SHP77 (cell line): ENCODE measurements at places on chromosomes 11 and 22.

- DNase-seq = no peak
Observed at GRCh38 chr11:127627204-127627603, 626.6 kb upstream of the KIRREL3 start.

- no peak for DNase-seq
Observed at GRCh38 chr22:44014241-44014640, 9.9 kb upstream of the PARVB start.

GRCh38 chr11:82714346-82715174 lies 19.1 kb downstream of the FAM181B start:
- DNase-seq = no peak

DNA sequence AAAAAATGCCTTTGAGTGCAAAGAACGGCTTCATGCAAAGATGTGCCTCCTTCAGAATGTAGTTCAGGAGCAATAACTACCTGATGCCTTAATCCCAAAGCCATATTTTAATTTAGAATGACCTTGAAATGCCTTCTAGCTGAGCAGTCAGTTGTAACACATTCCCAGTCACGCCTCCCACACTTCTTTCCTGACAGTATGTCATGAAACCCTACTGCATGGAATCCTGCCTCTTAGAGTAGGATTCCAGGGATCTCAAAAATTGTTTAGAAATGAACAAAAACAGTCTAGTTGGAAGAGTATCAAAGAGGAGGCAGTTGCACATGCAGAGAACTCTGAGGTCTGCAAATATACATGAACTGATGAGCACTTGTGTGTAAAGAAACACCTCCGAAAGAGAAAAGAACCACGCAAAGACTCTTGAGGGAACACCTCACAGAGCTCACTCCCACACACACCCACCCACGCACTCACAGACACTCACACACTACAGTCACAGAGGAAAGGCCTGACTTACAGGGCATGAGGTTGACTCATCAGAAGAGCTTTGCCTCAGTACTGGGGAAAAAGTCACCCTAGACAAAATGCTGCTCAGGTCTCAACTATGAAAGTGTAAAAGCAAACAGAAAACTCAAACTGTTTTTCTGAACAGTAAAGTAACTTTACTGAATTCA lies 77.4 kb downstream of the GGTLC2 start:
- DNase-seq = no peak

GRCh38 chr11:5596607-5597201 lies at the start of gene TRIM6:
TSS of gene TRIM6 (plus strand) at chr11:5596637. CDS start at chr11:5596898, 261 bp downstream.
- DNase-seq = no peak

DNA sequence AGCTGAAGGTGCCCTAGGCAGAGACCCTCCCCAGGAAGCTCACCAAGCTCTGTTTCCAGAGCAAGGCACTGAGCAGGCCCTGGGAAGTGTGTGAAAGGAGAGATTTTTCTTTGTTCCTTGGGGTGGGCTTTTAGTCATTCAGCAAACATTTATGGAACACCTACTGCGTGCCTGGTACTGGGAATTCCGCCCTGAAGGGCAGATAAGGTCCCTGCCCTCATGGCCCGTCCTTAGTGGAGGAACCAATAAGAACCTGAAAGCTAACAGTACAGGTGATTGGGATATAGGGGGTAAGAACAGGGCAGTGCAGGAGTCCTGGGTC lies 3.9 kb downstream of the TMEM134 start:
- no peak for DNase-seq

DNA sequence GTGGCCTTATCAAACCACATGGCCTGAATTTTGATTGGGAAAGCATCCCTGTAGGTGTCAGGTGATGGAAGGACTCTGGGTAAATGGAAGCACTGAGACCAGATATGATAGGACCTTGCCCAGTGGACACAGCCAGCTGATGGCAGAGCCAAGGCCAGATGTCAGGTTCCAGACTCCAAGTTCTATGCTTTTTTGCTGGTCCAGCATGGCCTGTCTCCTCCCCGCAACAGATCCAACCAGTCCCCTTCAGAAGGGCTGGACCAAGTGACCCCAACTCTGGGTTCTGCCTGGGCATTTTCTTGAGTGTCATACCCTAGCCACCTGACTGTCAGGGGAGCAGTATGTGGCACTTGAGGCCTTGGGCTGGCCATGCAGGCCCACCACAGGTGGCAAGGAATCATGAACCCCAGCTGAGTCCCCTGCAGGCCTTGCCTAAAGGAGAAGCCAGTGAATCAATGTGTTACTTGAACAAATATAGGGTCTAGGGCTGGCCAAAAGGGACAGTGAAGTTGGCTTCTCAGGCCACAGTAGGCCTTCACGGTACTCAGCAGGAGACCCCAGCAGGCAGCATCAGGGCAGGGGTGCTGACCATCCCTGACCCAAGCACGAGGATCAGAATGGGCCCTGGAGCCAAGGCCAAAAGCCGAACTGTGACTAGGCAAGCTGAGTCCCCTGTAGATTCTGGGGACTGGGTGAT lies 27.1 kb downstream of the KCNQ1OT1 start:
- DNase-seq = no peak

- no peak for DNase-seq
Observed at GRCh38 chr22:36379593-36380361, 8.0 kb downstream of the MYH9 start.

- DNase-seq = no peak
Observed at GRCh38 chr11:63017306-63017974, 1.8 kb upstream of the SLC22A8 start.

DNA sequence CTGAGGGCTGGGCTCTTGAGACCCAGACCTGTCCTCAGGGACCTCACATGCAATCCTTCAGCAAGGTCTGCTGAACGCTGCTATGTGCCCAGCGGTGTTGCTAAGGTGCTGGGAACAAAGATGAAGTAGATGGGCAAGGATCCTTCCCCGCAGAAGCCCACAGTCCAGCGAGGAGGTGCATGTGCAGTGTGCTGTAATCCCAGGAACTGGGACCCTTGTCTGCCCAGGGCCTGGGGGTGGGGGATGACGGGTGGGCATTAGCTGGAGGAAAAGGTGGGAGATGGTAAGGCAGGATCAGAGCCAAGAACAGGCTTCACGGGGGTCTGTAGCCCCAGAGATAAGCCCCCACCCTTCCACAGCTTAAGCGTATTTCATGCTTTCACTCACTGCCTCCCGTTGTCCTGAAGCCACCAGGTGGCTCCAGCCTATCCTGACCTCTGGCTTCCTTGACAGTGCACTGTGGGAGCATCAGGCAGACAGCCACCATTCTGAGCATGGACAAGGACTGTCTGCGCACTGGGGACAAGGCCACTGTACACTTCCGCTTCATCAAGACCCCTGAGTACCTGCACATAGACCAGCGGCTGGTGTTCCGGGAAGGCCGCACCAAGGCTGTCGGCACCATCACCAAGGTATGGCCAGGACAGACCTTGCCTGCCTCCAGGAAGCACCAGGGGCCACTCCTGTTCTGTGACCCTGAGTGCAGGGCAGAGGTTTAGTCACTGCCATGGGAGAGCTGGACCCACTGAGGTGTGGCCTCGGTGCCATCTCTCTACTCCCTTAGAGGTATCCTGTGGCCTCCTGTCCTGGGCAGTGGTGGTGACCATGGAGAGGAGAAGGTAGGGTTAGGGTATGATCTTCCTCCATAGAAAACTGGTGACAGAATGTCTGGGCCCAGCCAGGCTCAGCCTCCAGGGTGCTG lies 22.0 kb downstream of the GTPBP1 start:
- DNase-seq = no peak

- DNase-seq = no peak
Observed at GRCh38 chr22:20571078-20571503, 63.7 kb downstream of the MED15 start.

GRCh38 chr22:49481659-49482399 lies 345.8 kb downstream of the BRD1 start:
- no peak for DNase-seq

GRCh38 chr11:63939397-63939891 lies 642 bp downstream of the NAA40 start:
- no peak for DNase-seq

- DNase-seq = no peak
Observed at GRCh38 chr11:70454197-70454767, 56.0 kb downstream of the CTTN start.

GRCh38 chr11:15418921-15419320 lies 304.2 kb downstream of the INSC start:
- no peak for DNase-seq

DNA sequence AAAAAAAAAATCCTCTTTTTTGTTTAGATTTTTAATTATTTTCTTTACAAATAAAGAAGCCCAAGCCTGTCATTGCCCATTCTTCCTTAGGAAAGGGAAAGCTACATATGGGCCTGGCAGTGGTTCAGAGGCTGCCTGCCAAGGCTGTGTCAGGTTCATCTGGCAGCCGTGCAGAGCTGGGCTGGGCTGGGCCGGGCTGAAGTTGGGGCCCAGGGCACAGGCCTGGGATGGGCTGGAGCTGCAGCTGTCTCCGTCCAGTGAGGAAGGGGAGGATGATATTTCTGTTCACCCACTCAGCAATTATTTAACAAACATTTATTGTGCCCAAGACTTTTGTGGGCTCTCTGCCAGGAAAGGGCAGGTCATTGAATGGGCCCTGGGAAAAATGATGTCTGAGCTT lies 4.6 kb downstream of the PRR5L start:
- no peak for DNase-seq

- no peak for DNase-seq
Observed at GRCh38 chr22:45861259-45861658, 115.7 kb downstream of the WNT7B start.

DNA sequence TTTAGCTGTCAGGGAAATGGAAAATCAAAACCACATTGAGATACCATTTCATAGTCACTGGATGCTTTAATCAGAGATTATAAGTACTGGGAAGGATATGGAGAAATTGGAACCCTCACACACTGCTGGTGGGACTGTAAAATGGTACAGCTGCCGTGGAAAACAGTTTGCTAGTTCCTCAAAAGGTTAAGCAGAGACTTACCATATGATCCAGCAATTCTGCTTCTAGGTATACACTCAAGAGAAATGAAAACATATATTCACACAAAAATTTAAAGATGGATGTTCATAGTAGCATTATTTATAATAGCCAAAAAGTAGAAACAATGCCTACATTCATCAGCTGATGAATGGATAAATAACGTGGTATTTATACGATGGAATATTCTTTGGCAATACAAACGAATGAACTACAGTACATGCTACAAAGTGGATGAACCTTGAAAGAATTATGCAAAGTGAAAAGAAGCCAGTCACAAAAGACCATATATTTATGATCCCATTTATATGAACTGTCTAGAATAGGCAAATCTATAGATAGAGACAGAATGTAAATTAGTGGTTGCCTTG lies 23.0 kb downstream of the RNF121 start:
- no peak for DNase-seq

- DNase-seq = no peak
Observed at GRCh38 chr11:75423721-75424120, 9.3 kb downstream of the KLHL35 start.

- DNase-seq = no peak
Observed at GRCh38 chr11:77636731-77637344, 756 bp downstream of the CLNS1A start.

- DNase-seq = no peak
Observed at GRCh38 chr22:19757140-19757984, 3.2 kb upstream of the TBX1 start.

GRCh38 chr11:117457031-117457785 lies 129.6 kb downstream of the CEP164 start:
- peak; percentile 72 for DNase-seq

GRCh38 chr11:117830674-117831351 lies 6.3 kb upstream of the FXYD2 start:
- no peak for DNase-seq

- no peak for DNase-seq
Observed at GRCh38 chr22:21711851-21712250, 23.7 kb downstream of the YPEL1 start.

GRCh38 chr22:43777286-43777685 lies 34.8 kb downstream of the EFCAB6 start:
- no peak for DNase-seq

- no peak for DNase-seq
Observed at GRCh38 chr22:45376703-45377102, 36.7 kb downstream of the SMC1B start.

- no peak for DNase-seq
Observed at GRCh38 chr11:62588966-62589637, 2.2 kb downstream of the TUT1 start.

DNA sequence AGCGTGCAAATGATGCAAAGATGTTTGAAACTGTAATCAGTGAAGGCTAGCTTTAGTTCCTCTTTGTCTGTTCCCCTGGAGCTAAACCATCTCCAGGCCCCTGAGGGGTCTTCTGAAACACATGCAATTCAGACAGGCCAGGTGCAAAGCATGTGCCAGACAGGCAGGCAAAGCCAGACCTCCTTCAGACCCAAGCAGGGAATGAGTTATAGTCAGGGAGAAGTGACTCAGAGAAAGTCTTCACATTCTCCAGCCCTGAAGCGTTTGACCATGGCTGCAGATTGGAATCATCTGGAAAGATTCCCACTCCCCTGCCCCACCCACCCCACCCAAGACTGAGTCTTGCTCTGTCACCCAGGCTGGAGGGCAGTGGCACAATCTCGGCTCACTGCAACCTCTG lies 187.0 kb upstream of the ISX start:
- DNase-seq = no peak

DNA sequence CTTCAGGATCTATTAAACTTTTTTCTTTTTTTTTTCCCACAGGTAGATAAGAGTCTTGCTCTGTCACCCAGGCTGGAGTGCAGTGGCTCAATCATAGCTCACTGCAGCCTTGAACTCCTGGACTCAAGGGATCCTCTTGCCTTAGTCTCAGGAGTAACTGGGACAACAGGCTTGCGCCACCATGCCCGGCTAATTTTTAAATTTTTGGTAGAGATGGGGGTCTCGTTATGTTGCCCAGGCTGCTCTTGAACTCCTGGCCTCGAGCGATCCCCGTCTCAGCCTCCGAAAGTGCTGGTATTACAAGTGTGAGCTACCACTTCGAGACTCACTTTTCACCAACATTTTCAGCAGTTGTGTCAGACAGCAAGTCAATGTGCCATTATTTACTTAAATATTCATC lies 962 bp downstream of the SIRT3 start:
- no peak for DNase-seq

DNA sequence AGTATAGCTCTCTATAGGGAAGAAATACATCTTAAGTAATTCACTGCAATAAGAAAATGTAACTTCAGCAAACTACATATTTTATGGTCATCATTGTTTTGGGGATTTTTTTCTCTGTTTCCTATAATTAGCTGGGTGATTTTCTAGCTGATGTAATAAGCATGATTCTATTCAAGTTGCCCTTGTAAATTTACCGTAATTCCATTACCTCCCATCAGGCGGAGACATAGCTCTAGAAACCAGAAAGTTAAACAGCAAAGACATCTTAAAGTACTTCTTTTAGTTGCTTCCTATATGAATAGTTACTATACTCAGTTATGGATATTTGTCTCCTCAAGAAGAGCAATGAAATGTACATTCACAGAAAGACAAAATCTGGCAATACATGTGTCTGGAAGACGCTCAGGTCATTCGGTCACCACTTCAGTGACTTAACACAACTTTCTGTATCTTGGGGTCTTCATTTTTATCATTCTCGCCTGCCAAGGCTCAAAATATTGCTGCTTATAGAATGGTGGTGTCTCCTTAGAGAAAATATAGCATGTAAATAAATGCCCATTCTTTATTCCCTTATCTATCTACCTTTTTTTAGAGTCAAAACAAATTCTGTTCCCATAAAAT lies 239.9 kb upstream of the ZC3H12C start:
- no peak for DNase-seq
